Adipocyte (in vitro differentiated cells): ENCODE measurements at places on chromosomes 12 and 14.

- peak; percentile 92 for DNase-seq
These were observed 17.8 kb upstream of the CD9 start for GRCh38 chr12:6182279-6182898.

DNA sequence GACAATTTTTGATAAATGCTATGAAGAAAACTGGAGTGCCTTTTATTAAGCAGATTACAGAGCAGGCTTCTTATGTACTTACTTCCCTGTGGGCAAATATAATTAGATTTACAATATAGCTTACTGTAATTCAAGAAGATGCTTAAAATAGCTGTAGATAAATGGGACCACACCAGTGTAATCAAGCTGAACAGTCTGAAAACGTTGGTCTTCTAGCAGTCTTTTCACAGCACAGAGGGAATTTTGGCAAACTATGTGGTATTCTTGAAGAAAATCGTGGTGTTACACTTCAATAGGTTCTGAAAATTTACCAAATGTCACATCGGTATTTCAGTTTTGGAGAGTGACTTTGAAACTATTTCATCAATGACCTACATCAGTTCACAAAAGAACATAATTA is 47.7 kb downstream of the SLC16A7 start:
- DNase-seq, result no peak

- no peak for DNase-seq
These were observed 139.1 kb downstream of the ERC1 start for GRCh38 chr12:1130164-1130563.

- no peak for DNase-seq
These were observed 8.5 kb upstream of the BCL7A start for GRCh38 chr12:122013136-122013535.

DNA sequence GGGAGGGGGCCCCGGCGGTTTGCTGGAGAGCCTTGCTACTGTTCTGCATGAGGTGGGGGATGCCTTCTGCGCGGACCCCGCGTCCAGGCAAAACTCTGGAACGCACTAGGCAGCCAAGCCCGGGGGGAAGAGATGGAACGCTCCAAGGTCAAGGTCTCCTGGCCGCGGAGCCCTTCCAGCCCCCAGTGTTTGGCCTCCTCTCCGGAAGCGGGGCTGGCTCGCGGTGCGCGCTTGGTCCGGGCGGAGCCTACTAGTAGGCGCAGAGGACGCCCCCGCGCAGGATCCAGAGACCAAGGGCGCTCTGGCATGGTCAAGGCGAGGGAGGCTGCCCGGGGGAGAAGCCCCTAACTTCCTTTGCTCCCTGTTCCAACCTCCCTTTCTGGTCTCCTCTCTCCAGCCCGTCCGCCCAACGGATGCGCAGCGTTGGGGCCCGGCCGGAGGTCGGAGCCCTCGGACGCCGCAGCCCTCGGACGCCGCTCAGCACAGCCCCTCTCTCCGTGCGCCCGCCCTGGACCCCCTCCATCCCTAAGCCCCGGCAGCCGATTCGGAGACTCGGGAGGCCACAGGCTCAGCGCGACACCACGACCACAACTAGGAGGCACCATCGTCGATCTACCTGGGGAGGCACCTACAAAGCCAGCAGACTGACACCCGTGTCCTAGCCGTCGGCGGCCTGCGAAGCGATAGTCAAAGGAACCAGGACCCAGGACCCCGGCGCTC is 669 bp upstream of the KCNK13 start:
- DNase-seq, result no peak

- DNase-seq, result peak; percentile 73
These were observed 2.6 kb upstream of the BCL11B start for GRCh38 chr14:99274346-99275221.
